ENCODE measurements at places on chromosomes 1 and 21.

GRCh38 chr1:204255966-204256365, 42.2 kb upstream of the GOLT1A start:
- DNase-seq = no peak

GRCh38 chr1:198577444-198577843, 37.0 kb upstream of the ATP6V1G3 start:
- no peak for DNase-seq

DNA sequence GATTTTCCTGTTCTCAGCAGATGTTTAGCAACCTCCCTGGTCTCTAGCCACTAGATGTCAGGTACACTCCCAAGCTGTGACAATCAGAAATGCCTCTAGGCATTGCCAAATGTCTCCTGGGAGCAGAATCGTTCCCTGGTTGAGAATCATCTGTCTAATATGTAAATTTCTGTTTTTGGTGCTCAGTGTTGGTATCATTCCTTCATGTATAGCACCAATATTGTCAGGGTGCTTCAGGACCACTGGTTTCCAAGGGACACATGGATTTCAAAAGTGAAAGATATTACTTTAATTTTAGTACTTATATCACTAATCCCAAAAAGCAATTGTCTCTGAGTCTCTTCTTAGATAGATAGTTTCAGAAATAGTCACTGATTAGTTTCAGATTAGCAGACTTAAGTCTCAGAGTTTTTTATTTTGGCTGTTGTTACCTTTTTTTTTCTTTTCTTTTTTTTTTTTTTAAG, 160.1 kb downstream of the PTPRC start:
- DNase-seq = no peak

DNA sequence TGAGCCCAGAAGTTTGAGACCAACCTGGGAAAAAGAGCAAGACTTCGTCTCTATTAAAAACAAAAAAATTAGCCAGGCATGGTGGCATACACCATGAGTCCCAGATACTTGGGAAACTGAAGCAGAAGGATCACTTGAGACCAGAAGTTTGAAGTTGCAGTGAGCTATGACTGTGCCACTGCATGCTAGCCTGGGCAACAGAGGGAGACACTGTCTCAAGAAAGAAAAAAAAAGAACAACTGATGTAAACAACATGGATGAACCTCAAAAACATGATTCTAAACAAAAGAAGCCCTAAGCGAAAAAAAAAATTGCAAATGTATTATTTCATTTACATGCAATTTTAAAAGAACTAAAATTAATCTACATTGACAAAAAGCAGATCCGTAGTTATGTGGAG, 9.0 kb downstream of the LRRC40 start:
- no peak for DNase-seq

DNA sequence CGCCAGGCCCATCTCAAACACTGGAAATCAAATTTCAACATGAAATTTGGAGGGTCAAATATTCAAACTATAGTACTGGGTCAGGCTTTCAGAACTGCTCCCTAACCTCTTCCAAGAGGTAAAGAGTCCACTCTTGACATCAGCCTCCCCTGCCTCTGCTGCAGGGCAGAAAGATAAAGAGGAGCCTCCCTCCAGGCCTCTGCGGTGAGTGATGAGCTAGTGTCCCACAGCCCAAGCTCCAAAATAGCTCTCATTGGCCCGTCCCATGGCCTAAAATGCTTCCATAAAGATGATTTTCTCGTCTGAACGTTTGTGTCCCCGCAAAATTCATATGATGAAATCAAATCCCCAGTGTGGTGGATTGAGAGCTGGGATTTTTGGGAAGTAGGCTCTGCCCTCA, 33.7 kb upstream of the CCSAP start:
- no peak for DNase-seq

GRCh38 chr1:212595229-212595628, 13.3 kb upstream of the ATF3 start:
- no peak for DNase-seq

- no peak for DNase-seq
Measured at GRCh38 chr1:207414606-207415108, 39.5 kb upstream of the CR2 start.

Measured in stimulated activated CD8-positive, alpha-beta memory T cell treated with anti-CD3 and anti-CD28 coated beads, Interleukin-15, amount 100 ng/mL, for 24 hours (primary cell).